Daoy (cell line): ENCODE measurements at places on chromosomes 2 and 18. TPM values are rescaled to one million over a fixed set of nuclear protein-coding genes. Genes with fewer than 3 reads are reported as not detected.

The EHD3 gene
- 2.6 and 4.1 TPM in 2 replicates for total RNA-seq

DNA sequence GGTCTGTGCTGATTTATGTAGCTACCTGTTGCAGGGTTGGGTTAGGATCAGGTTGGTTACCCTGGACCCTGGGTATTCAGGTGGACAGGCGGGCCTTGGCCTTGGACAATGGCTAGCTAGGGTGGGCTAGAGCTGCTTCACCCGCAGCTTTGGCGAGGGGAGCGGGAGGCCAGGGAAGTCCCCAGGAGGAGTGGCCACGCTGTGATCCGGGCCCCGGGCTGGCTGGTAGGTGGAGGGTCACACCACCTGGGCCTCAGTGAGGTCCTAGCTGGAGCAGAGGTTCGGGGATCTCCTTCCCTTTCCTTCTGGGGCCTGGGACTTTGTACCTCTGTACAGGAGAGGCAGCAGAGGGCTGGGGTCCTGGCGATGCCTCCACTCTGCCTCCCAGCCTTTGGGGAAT lies 9.8 kb downstream of the RTP5 start:
- no peak for DNase-seq

- peak; percentile 50 for DNase-seq
Observed at GRCh38 chr2:101802329-101802728, 104.8 kb downstream of the MAP4K4 start.

- DNase-seq: no peak
Observed at GRCh38 chr2:16652296-16653082, 13.1 kb downstream of the CYRIA start.
